Stimulated activated CD8-positive, alpha-beta memory T cell treated with anti-CD3 and anti-CD28 coated beads, Interleukin-4, amount 100 ng/mL, for 1 hour (primary cell): ENCODE measurements at places on chromosomes 6 and 20.

GRCh38 chr20:17625246-17626051 lies 55.6 kb downstream of the DSTN start:
- DNase-seq = no peak

DNA sequence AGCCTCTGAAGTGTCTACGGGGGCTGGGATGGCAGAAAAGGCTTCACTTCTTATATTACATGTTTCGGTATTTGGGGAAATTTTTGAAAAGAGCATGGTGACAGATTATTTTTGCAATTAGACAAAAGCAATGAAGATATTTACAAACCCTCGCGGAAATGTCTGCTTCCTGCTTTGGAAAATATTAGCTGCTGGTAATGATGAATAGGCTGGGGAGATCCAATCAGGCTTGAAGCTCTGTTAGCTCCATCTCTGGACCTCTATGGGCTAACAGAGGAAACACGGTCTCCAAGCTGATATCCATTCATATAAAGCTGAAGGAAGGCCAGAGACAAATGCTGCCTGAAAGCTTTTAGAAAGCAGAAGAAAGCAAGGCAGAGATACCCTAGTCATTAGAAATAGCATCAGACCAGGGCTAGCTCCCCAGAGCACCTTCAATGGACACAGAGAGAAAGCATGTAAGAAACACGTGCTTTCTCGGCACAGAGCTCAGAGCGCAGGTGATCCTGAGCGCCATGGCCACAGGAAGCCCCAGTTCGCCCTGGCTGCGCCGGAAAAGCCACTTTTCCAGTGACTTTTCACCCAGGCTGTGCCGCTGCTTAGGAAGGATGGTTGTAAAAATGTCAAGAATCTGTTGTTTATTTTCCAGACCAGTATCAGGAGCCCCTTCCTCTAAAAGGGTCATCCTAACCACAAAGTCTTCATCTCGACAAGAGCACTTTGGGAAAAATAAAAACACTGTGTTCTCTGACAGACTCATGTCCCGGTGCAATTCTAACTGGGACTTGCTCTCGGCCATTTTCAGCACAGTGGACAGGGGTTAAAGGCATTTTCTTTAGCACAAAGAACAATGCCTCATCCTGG lies 68.5 kb upstream of the NFATC2 start:
- DNase-seq = no peak

- DNase-seq = no peak
Observed at GRCh38 chr6:67768972-67769371, 866.1 kb upstream of the ADGRB3 start.

GRCh38 chr6:130787726-130788500 lies 39.3 kb upstream of the SMLR1 start:
- no peak for DNase-seq

GRCh38 chr6:24574809-24575208 lies 71.2 kb downstream of the KIAA0319 start:
- no peak for DNase-seq

DNA sequence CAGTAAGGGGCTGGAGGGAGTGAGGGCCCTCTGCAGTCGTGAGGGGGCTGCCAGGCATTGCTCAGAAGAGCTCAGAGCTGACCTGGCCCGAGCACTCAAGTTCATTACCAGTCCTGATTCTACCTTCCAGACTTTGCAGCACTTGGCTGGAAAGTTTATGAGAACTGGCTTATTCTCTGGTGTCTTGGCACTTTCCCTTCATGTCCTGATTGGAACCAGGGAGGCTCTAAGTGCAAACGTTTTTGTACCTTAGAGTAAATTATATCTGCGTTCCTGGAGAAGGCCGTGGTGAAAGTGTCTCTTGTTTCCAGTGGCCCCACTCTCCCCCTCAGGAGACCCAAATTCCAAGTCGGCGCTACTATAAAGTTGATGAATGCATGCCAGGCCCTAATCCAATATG lies 402.3 kb downstream of the CDC5L start:
- no peak for DNase-seq

- no peak for DNase-seq
Observed at GRCh38 chr6:129124347-129124746, 241.4 kb downstream of the LAMA2 start.

DNA sequence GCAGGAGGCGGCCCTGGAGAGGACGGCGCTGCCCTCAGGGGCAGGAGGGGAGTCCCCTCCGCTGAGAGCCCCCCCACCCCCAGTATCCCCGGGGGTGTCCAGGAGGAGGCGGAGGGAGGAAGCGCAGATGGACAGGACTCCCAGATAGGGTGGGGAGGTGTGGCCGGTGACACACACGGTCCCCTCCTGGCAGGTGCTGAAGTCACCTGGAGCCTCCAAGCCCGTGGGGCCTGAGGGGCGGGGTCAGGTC lies 1.4 kb downstream of the STMN3 start:
- DNase-seq = no peak

DNA sequence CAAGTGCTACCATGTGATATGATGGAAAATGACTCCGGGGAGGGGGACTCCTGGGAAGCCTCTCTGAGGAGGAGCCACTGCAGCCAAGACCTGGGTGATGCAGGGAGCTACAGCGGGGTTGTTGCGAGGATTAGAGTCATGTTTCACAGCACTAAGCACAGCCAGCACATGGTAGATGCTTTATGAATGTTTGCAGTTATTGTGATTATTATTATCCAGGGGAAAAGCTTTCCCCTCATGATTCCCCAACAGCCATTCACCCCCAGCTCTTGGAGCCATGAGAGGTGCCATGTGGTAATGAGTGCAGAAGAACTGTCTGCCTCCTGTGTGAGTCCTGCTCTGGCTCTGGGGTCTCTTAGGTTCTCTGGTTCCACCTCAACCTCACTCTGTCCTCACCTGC lies 39.9 kb downstream of the RSPO4 start:
- DNase-seq = no peak
